ENCODE measurements at places on chromosomes 2 and 18.

- DNase-seq = no peak
Measured at GRCh38 chr18:41933778-41934177, 21.3 kb upstream of the PIK3C3 start.

DNA sequence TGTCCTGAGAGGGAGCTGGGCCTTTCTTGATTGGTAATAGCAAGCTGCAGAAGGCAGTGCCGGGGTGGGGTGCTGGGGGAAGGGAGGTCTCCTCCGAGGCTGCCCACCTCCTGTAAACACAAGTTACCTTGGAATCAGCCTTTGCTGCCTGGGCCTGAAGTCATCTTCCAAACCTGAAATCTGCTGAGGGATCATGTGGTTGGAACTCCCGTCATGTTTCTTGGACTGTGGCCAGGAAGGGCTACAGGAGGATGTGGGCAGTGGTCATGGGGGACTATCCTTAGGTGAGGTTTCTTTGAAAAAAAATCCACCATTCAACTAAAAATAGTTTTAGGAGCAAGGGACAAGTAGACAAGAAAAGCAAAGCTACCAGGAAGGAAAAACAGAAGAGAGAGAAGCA, 74.2 kb downstream of the CDK15 start:
- DNase-seq = no peak

DNA sequence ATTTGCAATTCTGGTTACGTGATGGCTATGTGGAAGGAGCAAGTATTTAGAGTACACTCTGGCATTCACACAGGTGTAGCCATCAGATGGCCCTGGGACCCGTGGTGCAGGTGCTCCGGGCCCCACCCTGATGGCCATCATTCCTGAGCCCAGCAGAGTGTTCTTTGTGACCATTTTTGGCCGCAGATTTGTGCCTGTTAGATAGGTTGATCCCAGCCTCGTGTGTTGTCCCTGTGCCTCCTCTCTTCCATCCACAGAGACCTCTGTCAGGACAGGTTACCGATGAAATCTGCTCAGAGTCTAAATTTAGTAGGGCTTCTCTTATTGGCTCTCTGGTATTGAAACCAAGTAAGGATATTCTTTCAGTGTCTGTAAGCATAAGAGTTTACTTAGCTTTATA, 33.9 kb downstream of the MAPRE2 start:
- no peak for DNase-seq

- no peak for DNase-seq
Measured at GRCh38 chr2:20236496-20236895, 11.6 kb upstream of the SDC1 start.

- no peak for DNase-seq
Measured at GRCh38 chr2:192887337-192887736, 692.6 kb upstream of the TMEFF2 start.

DNA sequence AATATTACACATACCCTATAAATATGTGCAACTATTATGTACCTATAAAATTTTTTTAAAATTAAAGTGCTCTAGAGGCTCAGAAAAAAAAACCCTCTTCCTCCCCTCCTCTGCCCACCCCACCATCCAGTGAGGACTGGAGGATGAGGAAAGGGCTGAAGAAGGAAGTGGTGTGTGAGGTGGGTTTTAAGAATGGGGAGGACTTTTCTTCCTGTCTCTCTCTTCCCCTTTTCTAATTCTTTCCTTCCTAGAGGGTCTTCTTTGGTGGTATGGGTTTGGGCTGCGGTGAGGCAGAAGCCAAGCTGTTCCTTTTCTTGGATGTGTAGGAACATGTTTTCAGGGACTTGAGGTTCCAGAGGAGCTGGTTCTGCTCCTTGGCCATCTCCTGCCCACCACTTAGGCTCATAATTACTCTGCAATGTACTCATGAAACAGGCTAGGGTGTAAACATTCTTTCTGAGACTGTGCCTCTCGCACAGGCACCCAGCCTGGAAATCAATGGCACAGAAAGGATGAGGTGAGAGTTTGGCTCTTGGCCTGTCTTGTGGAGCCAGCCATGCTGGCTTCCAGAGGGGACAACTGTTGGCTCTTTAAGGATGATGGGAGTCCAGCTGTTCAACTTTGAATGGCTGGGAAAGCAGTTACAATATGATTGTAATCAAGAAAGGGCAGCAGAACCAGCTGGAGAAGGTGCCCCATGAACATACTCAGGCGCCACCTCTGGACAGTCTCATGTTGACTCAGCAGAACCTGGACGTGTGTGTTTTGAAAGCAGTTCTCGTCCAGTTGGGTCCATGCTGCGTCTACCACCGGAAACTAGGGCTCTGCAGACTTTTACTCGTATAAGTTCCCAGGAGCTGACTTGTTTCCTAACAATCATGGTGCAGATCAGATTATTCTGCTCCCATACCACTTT, 38.3 kb downstream of the IL1RL2 start:
- no peak for DNase-seq

Data from activated CD8-positive, alpha-beta T cell treated with anti-CD3 and anti-CD28 coated beads, Interleukin-2, amount 10 ng/mL, durations not matched to agents 7 days and 5 days (primary cell).